ENCODE measurements at places on chromosomes 3 and 15.

DNA sequence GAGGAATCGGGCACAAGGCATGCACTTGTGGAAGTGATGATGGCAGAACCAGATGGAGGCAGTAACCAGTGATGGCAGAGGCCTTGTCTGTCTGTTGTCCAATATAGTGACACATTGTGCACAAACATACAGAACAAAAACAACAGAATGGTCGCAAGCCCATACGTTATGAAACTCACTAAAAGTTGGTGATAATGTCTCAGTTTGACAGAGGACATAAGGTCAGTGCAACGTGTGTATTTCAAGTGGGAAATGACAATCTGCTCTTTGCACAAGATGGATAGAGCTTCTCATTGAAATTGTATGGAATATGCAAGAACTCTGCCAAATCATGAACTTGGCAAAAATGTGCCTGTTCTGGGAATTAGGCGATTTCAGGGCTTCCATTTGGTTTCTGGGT, 169.2 kb downstream of the EPHB1 start:
- no peak for DNase-seq

DNA sequence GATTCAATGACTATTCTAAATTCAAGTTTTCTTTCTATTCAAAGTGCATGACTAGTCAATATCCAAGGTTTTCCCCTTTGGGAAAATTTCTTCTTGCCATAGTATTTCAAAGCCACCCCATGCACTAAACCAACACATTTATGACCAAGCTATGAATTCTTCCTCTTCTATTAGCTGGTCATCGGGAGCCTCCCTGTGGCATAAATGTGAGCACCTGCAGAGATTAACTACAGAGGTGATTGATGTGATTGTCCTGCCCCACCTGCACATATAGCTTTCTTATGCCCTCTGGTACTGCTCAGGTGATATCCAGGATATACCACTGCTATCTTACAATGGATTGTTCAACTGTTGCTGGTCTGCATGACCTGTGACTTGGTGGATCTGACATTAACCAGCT, 694.9 kb downstream of the ZBBX start:
- no peak for DNase-seq

GRCh38 chr3:39226106-39226741, 33.8 kb upstream of the XIRP1 start:
- DNase-seq = no peak

DNA sequence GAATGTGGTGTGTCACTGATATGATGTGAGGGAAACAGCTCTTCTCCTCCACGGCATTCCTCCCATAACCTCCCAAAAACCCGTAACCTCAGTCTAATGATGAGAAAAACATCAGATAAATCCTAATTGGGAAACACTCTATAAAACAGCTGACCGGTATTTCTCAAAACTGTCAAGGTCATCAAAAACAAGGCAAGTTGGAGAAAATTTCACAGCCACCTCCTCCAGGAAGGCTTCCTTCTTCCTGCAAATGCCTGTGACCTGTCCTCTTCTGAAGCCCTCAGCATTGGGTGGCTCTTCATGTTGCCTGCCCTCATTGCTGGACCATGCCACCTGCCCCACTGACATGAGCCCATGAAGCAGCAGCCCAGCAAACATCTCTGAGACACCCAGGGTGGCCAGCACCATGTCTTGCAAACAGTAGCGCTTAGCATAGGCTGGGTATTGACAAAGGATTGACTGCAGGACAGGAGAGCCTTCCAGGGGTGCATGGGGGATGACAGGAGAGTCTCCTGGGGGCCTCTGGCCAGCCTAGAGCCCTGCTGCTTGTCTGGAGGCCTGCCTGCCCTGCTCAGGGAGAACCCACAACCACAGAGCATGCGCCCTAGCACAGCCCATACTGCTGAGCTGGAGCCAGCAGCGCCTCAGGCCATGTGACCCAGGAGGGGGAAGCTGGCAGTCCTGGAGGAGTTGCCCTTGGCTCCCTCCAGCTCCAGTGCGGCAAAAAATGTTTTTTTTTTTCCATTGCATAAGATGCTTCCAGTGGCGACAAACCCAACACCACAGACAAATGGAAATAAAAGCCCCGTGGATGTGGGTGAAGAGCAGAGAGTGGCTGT, 49.7 kb downstream of the XXYLT1 start:
- no peak for DNase-seq

DNA sequence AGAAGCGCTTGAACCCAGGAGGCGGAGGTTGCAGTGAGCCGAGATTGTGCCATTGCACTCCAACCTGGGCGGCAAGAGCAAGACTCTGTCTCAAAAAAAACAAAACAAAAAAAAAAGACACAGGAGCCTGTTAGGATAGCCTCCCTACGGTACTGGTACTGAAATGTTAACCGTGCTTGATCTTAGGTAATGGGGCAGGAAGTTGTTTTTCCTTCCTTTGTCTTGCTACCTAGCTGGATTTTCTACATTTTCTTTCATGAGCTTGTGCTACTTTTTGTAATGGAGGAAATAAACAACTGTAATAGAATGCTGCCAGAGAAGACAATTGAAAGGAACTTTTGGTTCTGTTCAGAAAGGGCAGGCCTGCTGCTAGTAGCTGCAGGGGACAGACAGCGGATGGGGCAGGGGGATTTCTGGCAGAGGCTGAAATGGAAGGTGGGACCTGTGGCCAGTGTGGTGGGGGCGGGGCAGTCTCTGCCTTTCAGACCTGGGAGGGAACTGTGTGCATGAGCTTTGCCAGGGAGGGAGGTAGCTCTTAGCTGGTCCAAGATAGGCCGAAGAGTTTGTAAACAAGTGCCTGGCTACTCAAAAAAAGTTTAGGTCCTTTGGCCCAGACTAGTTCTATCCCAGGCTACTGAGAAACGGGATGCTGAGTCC, 49.0 kb upstream of the SEMA4B start:
- no peak for DNase-seq

- no peak for DNase-seq
Observed at GRCh38 chr15:72991026-72991425, 61.2 kb upstream of the NEO1 start.

DNA sequence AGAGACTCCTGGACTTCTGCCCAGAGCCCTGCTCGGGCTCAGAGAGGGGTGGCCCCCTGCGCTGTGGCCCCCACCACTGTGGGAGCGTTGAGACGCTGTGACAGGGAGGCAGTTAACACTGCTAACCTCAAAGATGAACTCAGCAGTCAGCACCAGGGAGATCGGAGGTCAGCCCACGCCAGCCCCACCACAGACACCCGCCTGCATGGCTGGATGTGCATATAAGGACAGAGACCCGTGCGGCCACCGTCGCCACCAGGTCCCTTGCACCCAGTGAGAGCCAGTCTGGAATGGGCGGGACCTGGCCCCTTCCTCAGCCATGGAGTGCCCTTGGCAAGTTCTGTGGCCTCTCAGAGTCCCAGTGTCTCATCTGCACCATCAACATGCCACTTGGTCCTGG, 48.5 kb upstream of the FURIN start:
- no peak for DNase-seq
